Activated CD4-positive, alpha-beta T cell treated with anti-CD3 and anti-CD28 coated beads, Interleukin-2, amount 50 U/mL, for 48 hours (primary cell): ENCODE measurements at places on chromosomes 1 and 21.

DNA sequence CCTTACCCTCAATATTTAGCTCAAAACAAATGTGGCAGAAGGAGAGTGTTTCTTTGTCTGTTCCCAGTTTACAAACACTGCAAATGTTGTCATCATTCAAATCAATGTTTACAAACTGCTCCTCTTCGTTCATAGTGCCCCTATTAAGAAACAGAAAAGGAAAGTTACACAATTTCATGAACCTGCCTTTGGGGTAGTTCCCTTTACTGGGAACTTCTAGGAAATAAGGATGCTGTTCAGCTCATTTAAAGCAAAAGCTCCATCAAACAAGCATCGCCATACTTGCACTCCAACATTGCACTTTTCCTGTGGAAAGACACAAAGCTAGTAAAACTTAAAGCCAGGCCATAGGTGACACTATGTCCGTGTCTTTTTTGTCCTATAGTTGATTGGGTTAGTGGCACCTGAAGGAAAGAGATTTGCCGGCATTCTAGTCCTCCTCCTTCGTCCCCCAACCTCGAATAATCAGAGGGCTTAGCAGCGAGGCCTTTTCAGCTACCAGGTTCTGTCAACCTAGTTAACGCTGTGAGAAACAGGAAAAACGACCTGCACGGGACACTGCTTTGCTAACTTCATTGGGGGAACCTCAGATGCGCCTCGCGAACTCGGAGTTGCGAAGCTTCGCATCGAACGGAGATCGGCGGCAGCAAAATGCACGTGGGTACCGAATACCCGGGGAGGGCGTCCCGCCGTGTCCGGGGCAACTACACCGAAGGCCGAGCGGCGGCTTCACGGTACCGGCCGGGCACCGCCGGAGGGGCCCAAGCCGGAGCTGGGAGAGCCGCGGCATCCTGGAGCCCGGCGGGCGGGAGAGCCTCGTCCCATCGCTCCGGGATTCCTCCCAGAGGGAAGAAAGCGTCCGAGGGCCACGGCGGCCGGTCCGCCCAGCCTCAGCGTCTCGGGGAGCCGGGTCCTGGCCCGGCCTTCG lies 706 bp downstream of the C21orf91 start:
- peak; percentile 55 for DNase-seq

GRCh38 chr1:2385606-2386280 lies 5.6 kb downstream of the MORN1 start:
- DNase-seq: no peak

- DNase-seq: no peak
Measured at GRCh38 chr1:205512059-205513045, 7.9 kb downstream of the CDK18 start.

- DNase-seq: no peak
Measured at GRCh38 chr1:235579891-235580290, 69.7 kb downstream of the GNG4 start.
